ENCODE measurements at places on chromosomes 12 and 14. TPM values are rescaled to one million over a fixed set of nuclear protein-coding genes. Genes with fewer than 3 reads are reported as not detected.

The GLT8D2 gene
- 0.43 TPM for total RNA-seq

The GLIPR1L1 gene
- total RNA-seq, result not detected

The AGAP2 gene
- total RNA-seq, result 0.83 TPM

The RNASE7 gene
- total RNA-seq, result 0.13 TPM

The GPATCH2L gene
- 10.9 TPM for total RNA-seq

The SERPINA6 gene
- total RNA-seq, result 155 TPM

The SLCO1B1 gene
- 143 TPM for total RNA-seq

The PLD4 gene
- not detected for total RNA-seq

The ATL1 gene
- total RNA-seq, result 0.48 TPM

The CLBA1 gene
- 2.2 TPM for total RNA-seq

The RNASE2 gene
- total RNA-seq, result 0.33 TPM

The TPH2 gene
- total RNA-seq, result not detected

All from left lobe of liver (tissue), 2 donors.